ENCODE measurements at places on chromosomes 1 and 21.

- no peak for DNase-seq
These were observed 4.6 kb upstream of the ID3 start for GRCh38 chr1:23563755-23564374.

- DNase-seq, result no peak
These were observed 22.5 kb upstream of the CAP1 start for GRCh38 chr1:40017951-40018575.

DNA sequence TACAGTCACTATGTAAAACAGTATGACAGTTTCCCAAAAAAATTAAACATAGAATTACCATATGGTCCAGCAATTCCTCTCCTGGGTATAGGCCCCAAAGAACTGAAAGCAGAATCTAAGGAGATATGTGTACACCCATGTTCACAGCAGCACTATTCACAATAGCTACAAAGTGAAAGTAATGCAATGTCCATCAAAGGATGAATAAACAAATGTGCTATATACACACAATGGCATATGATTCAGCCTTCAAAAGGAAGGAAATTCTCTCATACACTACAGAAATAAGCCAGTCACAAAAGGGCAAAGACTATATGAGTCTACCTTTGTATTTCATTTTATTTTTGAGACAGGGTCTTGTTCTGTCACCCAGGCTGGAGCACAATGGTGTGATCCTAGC is 120.4 kb downstream of the TOMM20 start:
- no peak for DNase-seq

DNA sequence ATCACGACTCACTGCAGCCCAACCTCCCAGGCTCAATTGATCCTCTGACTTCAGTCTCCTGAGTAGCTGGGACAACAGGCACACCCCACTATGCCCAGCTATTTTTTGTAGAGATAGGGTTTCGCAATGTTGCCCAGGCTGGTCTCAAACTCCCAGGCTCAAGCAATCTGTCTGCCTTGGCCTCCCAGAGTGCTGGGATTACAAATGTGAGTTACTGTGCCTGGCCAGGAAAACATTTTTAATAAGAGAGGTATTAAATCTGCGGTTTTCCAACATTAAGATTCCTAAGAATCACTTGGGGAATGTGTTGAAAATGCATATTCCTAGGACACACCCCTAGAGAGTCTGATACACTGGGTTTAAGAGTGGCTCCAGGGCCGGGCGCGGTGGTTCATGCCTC is 8.7 kb downstream of the CSF1 start:
- DNase-seq, result no peak

- DNase-seq, result no peak
These were observed 14.5 kb downstream of the SAMD11 start for GRCh38 chr1:938088-938683.

- DNase-seq, result peak; percentile 99
These were observed at the start of gene H3-3A for GRCh38 chr1:226062558-226063223. Gene H3-3A, plus strand, starts transcription at chr1:226062716. Its CDS starts 1,636 bp downstream, at chr1:226064352.

DNA sequence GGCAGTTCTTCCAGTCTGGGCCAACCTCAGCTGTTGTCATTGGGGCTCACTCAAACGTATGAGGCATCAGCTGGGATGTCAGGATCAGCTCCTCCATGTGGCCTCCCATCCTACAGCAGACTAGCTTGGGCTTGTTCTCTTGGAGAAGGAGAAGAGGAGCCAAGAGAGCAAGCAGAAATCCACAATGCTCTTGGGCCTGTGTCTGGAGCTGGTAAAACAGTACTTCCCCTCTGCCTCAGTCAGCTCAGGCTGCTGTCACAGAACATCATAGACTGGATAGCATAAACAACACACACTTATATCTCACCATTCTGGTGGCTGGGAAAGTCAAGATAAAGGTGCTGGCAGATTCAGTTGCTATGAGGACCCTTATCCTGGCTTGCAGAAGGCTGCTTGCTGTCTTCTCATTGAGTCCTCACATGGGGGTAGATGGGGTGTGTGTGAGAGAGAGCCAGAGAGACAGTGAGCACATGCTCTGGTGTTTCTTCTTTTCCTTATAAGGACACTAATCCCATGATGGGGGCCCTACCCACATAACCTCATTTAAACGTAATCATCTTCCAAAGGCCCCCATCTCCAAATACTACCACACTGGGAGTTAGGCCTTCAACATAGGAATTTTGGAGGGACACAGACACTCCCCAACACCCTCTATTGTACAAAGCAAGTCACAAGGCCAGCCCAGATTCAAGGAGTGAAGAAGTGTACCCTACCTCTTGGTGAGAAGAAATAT is 16.3 kb upstream of the DNAJC6 start:
- DNase-seq, result no peak

GRCh38 chr1:41122851-41123518 is 101.5 kb upstream of the SLFNL1 start:
- no peak for DNase-seq

DNA sequence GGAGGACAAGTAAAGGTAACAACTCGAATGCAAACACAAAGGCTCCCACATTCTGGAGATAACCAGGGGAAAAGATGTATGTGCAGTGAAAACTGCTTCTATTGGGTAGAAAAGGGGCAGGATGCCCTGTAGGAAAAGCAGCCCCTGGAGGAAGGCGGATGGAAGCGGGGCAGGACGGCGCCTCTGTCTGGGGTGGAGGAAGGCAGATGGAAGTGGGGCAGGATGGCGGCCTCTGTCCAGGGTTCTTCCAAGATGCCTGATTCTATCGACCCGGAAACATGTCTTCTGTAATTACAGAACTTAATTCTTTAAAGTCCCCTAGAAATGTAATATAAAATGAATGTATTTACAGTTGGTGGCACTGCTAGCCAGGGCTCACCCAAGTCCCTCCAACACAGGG is 24.0 kb upstream of the LRRC47 start:
- DNase-seq, result no peak

DNA sequence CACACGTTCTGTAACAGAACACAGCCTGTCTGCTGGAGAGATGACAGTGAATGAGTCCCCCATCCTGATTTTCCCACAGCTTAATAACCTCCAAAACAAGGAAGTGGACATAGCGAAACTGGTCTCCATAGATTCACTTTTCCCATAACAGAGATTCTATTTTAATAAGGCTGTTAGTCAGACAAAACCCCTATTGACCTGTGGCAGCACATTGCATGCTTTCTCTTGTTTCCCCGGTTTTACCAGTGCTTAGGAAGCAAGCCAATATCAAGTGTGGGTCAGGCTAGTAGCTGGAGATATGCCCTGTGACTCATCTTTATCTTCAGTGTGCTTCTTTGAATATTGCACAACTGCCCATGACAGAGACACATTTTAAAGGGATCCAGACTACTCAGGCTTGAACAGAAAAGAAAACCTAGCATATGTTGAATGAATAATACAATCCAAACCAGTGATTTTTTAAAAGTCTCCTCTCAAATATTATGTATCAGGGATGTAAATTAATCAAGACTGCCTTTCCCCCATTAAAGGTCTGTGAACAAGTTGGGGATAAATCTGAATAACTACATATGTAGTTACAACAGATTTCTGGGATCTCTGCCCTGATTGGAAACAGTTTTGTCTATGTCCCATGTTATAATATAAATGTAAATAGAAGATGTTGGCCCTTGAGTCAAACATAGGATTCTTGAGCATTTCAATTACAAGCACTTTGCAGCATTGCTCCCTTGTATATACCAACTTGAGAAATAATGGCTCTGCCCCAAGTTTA is 11.9 kb upstream of the CLDN8 start:
- DNase-seq, result no peak

DNA sequence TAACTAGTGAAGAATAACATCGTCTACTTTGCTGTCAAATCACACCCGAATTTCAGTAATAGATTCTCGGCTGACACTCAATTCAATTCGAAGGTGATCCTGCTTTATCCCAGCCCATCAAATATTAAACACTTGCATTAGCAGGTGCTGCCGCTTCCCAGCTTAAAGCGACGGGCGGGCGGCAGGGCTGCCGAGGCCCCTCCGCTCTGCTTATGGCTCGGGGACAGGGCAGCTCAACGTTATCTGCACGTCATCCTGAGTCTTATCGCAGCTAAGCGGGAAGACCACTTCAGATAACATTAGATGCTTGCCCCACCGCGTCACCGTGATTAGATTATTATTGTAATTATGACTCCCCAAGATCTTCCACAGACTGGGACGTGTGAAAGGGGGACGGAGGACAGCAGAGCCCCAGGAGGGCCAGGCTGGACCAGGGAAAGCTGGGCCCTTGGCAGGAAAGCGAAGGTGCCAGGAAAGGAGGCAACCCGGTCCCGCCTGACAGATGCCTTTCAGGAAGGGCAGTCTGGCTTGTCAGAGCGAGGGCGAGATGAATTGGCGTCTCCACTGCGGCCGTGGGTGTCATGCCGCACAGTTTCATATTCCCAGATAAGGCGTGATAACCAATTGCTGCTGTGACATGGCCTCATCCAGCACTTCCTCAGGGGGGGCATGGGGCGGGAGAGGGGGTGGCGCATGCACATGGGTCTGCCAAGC is 37.0 kb downstream of the DMAP1 start:
- no peak for DNase-seq

DNA sequence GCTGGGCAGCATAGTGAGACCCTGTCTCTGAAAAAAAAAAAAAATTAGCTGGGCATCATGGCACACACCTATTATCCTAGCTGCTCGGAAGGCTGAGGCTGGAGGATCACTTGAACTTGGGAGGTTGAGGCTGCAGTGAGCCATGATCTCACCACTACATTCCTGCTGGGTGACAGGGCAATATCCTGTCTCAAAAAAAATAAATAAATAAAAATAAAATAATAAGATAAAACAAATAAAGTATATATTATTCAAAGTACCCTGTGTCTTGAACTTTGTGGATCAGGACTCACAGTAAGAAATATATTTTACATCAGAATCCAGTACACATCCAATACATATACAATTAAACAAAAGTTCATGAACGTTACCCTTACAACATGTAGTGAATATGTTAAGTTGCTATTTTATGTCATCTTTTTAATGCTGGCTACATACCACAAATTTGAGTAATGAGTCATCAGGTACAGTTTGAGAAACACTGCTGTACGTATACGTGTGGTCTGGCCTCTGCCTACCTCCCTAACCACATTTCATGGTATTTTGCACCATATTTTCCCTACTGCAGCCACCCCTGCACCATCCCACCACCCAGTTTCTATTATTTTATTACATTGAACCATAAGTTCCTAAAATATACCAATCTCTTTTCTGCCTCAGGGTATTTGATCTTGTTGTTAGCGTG is 4.4 kb downstream of the NME7 start:
- DNase-seq, result no peak

DNA sequence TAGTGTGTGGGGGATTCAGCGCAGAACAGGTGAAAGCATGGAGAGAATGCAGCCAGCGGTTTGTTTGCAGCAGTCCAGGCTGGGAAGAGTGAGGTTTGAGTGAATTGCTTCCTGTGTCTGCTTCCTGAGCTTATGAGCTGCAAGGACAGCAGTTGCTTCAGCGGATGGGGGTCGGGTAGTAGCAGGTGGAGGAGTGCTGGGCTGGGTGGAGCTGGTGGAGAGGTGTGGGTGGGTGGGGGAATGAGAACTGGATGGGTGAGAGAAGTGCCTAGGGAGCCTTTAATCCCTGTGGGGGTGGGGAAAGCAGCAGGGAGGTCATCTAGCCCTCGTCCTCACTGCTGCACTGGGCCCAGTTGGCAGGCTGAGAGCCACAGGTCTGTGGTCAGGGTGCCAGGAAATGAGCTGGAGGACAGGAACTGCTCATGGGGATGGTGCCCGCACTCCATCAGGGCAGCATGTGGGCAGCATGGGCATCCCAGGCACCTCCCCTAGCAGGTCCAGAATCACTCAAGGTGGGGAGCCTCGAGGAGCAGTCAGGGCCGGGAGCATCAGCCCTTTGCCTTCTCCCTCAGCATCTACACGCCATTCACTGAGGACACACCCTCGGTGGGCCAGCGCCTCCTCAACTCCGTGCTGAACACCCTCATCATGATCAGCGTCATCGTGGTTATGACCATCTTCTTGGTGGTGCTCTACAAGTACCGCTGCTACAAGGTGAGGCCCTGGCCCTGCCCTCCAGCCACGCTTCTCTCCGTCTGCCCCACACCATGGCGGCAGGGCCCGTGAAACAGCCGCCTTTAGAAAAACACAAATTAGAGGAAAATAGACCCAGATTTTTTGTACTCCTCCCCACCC is 14.8 kb downstream of the PSEN2 start:
- DNase-seq, result no peak

DNA sequence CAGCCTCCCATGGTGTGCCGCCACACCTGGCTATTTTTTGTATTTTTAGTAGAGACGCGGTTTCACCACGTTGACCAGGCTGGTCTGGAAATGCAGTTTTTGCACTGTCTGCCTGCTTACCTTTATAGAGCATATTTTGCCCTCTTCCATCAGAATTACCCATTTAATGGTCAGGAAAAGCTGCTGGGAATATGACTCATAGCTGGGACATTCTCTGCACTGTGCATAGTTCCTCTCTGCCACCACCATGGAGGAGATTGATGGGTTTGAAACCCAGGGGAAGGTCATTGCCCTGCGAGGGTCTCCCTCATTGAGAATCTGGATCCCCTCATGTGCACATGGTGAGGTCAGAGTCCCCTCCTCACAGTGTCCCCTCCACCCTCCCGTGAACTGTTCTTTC is 32.1 kb downstream of the MX1 start:
- no peak for DNase-seq

DNA sequence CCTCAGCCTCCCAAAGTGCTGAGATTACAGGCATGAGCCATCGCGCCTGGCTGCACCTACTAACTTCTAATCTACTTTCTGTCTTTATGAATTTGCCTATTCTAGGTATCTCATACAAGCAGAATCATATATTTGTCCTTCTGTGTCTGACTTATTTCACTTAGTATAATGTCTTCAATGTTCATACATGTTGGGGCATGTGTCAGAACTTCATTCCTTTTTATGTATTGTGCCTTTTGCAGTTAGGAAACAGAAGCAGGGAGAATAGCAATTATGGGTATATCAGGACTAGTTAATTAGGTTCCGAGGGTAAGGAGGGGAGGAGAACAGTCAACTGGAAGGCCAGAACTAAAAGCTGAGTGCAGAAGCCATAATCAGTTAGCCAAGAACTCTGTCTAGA is 18.0 kb upstream of the NIBAN1 start:
- DNase-seq, result no peak

DNA sequence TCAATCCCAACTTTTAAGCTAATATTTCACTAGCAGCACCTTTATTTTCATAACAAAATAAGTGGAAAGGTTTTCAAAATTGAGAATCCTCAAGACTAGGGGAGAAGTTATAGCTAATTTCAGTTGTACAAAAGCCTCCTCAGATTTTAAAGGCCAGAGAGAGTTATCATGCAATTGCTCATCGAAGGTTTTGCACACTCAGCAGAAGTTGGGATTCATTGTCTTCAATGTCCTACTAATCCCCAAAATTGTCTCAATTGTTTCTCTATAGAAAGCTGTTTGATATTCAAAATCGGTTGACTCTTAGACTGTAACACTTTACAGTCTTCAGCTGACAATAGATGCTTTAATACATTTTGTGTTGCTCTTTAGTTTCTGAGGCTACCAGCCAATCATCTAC is 170.7 kb upstream of the TNR start:
- DNase-seq, result no peak

GRCh38 chr1:36511804-36512798 is 29.4 kb upstream of the CSF3R start:
- no peak for DNase-seq

DNA sequence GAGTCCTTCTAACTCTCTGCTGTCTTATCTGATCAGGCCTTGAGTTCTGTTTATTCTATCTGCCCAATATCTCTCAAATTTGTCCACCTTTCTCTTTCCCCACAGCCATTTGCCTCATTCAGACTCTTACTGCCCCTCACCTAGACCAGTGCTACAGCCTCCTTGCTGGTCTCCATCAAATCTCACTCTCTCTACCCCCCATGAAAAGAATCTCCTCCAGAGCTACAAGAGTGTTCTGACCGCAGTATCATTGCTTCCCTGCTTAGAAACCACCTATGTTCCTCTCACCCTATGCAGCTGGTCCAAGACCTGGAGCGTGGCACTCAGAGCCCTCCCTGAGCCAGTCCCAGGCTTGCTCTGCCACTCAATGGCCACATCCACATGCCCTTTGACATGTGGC is 231.0 kb upstream of the JUN start:
- DNase-seq, result no peak

Data from ecto neural progenitor cell (in vitro differentiated cells).